MG63 (cell line): ENCODE measurements at places on chromosomes 1 and 21.

DNA sequence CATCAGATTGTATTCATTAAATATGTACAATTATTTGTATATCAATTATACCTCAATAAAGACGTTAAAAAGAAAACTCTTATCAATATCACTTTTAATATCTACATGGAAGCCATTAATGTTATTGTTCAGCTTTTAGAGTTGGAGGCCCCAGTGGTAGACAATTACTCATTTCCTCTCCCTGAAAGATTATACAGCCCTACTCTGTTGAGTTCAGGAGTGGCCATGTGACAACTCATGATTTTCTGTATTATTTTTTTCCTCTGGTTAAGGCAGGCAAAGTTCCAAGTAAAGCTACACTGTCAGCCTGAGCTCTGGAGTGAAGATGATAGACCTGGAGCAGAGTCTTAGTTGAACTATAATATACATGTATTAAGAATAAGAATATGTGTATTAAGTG, 247.9 kb upstream of the B3GALT2 start:
- DNase-seq, result no peak

GRCh38 chr1:113073479-113073950, 517 bp downstream of the LRIG2 start:
- peak; percentile 76 for DNase-seq

- no peak for DNase-seq
Measured at GRCh38 chr1:180793451-180793850, 119.2 kb upstream of the KIAA1614 start.

DNA sequence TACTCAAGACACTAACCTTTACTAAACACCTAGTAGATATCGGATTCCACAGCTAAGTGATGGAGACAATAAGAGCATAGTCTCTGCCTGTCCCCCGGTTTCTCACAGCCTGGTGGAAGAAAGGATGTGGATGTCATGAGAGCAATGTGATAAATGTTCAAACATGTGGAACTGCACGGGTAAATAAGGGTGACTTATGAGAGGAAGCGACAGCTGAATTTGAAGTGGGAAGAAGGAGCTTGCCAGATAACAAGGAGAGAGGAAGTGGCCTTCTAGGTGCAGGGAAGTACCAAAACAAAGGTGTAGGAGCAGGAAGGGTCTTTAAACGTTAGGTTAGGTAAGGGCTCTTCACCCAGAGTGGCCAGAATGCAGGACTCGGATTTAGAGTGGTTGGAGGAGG, 178.6 kb upstream of the NRIP1 start:
- DNase-seq, result no peak

DNA sequence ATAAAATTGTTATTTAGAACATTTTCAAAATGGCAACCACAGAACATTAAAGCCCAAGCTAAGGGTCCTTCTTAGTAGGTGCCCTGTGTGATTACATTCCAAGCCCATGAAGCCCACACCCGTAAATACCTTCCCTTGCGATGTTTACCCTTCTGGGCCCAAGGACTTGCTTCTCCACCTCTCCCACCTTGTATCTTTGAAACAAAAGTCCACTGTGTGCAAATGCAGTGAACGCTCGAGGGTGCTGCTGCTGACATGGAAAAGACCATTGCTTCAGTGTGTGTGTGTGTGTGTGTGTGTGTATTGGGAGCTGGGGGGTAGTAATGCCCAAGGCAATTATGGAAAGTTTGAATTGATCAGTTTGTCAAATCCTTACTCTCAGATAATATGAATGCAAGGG, 298.1 kb downstream of the TGFB2 start:
- DNase-seq, result no peak

- DNase-seq, result peak; percentile 52
Measured at GRCh38 chr1:98327220-98327861, 334.2 kb upstream of the SNX7 start.
